ENCODE measurements at places on chromosomes 12 and 14.

- no peak for DNase-seq
Measured at GRCh38 chr14:96847451-96847850, 50.3 kb downstream of the VRK1 start.

GRCh38 chr12:135138-135537, 68.6 kb downstream of the IQSEC3 start:
- DNase-seq: no peak

- DNase-seq: no peak
Measured at GRCh38 chr12:20711846-20712245, 16.7 kb downstream of the SLCO1C1 start.

GRCh38 chr14:83163016-83163415, 1629.4 kb upstream of the SEL1L start:
- DNase-seq: no peak

GRCh38 chr14:99802301-99803105, 9.3 kb downstream of the EML1 start:
- DNase-seq: no peak

- no peak for DNase-seq
Measured at GRCh38 chr14:96246539-96246847, 9.5 kb upstream of the BDKRB1 start.

GRCh38 chr12:113276946-113277500, 55.8 kb downstream of the TPCN1 start:
- DNase-seq: no peak

GRCh38 chr12:58321414-58321813, 380.0 kb downstream of the ATP23 start:
- no peak for DNase-seq

DNA sequence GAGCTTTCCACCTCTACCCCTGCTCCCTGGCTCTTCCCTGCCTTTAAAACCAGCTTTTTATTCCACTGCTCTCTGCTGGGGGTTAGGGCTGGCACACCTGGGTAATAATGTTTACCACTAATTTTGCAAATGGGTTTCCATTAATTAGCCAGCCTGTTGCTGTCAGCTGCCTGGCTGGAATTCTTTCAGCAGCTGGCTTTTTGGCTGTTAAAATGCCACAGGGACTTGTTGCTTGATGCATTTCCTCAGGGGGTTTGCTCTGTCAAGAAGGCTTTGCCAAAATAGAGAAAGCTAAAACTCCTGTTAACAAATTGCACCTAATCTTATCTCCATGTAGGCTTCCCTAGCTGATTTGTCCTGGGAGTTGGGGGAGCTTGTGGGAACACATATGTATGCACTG, 51.8 kb upstream of the PSMC1 start:
- DNase-seq: no peak

DNA sequence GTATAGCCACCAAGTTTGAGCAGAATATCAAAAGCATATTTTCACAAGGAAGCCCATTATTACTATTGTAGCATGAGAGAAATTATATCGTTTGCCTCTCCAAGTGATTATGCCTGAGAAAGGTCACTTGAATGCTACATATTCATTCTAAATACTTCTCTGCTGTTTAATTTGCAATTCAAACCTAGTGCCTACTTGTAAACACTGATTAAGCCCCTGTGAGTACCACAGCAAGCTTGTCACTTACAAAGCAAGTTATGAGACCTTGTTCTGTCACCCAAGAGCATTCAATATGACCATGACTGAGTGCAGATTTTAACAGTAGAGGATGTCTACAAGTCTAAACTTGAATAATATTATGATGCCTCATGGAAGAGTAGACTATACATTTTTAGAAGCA, 124.7 kb upstream of the SSTR1 start:
- DNase-seq: no peak

GRCh38 chr14:57575482-57575881, 81.8 kb upstream of the CCDC198 start:
- DNase-seq: no peak

DNA sequence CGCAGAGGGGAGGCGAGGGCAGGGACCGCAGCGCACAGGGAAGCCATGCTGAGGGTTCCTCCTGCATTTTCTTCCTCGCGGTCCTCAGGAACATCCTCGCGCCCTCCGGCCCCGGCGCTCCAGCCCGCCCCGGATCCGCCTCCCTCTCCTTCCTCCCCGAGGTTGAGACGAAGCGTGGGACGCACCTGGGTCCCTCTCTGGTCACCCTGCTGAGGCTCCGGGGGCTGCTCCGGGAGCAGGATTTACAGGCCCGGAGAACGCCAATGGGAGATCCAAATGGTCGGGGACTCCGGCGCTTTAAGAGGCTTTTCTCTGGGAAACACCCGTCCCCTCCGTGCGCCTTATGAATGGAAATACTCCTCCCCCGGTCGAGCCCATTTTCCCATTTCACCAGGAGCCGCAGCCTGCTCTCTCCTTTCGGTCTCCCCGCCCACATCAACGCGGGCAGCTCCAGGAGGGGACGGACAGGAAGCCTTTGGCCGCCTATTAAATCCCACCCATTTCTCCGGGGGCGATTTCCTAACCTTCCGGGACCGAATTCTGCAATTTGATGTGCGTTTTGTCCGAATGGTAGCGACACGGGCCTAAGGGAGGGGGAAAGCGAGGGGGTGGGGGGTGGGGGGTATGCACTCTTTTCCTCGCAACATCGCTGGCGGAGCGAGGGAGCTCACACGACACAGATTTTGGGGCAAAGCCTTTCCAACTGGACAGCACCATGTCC, at the start of gene UNC79:
TSS of gene UNC79 (plus strand) at position 625 of the 721 bp plus-strand sequence. CDS start at position 716, 91 bp downstream.
- DNase-seq: no peak

DNA sequence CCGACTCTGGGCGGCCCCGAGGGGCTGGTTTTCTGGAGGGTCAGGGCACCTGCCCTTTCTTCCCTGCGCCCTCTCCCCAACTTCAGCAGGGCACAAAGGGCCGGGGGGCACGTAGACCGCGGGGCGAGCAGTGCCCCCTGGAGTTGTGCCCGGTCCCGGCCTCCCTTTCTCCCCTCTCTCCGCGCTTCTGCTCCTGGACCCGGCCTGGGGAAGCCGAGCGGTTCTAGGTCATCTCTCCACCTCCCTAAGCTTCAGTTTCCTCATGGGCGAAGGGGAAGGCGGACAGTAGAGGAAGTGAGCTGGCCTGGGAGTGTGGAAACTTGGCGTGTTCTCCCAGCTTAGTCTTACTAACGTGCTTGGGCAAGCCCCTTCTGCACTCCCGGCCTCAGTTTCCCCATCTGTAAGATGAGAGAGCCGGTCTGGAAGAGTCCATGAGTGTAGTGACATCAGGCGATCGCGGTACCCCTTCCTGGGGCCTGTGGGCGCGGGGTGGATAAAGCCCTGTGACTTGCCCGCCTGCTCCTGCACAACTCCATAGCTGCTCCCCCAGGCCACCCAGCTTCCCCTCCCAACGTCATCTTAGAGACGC, 158.6 kb upstream of the PARP11 start:
- DNase-seq: no peak

DNA sequence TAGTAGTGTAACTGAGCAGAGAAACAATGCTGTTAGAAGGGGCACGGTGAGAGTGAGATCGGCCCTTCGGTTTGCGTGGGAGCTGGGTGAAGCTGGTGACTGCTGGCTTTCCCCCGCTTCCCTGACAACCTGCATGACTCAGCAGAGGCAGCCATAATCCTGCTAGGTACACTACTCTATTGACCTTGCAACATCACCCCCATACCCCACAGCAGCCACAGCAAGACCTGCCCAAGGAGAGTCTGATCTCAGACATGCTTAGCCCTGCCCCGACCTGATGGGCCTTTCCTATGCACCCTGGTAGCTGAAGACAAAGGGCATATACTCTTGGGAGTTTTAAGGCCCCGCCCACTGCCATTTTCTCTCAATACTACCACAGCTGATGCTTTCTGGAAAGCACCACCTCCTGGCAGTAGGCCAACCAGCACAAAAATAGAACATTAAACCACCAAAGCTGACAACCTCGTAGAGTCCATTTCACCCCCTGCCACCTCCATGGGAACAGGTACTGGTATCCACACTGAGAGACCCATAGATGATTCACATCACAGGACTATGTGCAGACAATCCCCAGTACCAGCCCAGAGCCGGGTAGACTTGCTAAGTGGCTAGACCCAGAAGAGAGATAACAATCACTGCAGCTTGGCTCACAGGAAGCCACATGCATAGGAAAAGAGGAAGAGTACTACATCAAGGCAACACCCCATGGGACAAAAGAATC, 75.9 kb upstream of the RGS6 start:
- no peak for DNase-seq

DNA sequence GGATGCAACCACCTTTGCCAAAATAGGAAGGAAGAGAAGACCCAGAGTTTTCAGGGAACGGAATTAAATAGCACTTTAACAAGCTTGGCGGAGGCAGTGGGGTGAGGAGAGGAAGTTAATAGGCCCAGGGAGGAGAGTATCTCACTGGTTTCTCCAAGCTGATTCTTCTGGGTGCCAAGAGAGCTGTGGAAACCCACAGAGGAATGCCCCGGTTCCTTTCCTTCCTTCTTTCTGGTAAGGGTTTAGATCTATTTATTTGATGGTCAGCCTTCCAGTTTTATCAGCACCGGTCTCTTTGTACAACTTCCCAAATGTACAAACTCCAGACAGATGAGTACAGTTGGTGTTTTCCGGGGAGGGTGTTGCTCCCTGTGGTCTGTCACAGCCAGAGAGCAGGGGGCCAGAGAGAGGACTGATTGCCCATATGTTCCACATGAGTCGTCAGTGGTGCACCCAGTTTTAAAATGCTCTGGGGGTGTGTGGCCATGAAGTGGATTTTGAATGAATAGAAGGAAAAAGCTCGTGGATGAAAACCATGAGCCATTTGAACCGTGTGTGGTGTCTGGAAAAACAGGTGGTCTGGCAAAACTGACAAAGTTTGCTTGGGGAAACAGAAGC, 26.6 kb downstream of the PRKCH start:
- DNase-seq: no peak

DNA sequence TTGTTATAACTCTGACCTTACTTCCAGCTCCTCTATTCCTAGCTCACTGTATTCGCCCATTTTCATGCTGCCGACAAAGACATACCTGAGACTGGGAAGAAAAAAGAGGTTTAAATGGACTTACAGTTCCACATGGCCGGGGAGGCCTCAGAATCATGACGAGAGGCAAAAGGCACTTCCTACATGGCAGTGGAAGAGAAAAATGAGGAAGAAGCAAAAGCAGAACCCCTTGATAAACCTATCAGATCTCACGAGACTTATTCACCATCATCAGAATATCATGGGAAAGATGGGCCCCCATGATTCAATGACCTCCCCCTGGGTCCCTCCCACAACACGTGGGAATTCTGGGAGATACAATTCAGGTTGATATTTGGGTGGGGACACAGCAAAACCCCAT, 14.5 kb upstream of the PHC1 start:
- no peak for DNase-seq

DNA sequence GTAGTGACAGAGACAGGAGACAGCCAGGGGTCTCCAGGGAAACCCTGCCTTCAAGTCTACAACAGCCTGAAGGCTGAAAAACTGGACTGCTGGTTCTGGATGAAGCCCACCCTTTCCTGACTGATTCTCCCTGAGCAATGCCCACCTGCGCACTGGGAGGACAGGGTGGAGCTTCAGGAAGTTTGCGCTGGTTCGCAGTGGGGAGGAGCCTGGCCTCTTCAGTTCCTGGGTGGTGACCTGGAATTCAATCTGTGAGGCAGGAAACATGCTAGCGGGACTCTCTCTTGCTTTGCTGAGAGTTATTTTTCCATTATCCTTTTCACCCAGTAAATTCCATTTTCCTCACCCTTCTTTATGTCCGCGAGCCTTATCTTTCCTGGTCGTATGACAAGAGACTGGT, 600.8 kb downstream of the TRHDE start:
- no peak for DNase-seq

DNA sequence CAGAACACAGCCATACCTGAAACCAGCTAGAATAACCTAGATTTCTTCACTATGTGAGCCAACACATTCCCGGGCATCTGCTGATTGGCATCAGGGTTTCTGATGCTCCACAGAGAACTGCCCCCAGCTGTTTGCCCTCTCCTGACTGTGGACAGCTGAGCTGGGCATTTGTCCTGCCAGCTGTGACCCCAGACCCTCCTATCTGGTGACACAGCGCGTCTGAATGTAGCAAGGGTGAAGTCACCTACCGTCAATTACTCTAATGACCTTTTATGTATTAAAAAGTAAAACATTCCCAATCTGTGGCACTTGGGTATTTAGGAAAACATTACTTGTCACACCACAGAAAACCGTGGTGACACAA, 29.7 kb upstream of the SFSWAP start:
- DNase-seq: no peak

DNA sequence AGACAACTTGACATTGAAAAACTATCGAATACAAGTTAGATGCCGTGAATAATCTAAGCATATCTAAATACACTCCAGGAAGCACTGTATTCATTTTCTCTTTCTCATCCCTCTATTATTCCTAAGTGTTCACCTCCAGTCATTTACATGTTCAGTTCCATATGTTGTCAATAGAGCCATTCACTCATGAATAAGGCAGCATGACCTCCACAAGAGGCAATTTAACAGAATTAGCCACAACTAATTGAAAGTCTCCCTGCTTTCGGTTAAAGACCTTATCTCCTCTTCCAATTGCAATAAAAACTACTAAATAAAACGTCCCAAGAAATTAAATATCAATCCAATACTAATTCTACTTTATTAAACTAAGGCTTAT, 1.8 kb downstream of the LRIG3 start:
- no peak for DNase-seq

DNA sequence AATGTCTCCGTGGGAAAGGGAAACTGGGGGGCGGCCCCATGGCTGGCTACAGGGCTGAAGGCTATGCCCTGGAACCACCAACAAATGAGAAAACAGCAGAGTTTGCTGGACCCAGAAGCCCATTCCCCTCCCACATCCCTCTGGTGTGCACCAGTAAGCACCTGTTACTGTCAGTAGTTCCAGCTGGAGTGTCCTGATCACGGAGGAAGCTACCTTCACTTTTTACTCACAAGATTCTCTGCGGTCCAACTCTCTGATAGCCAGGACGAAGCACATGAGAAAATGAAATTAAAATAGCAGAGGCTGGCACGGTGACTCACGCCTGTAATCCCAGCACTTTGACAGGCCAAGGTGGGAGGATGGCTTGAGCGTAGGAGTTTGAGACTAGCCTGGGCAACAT, 22.7 kb upstream of the MEG3 start:
- no peak for DNase-seq

DNA sequence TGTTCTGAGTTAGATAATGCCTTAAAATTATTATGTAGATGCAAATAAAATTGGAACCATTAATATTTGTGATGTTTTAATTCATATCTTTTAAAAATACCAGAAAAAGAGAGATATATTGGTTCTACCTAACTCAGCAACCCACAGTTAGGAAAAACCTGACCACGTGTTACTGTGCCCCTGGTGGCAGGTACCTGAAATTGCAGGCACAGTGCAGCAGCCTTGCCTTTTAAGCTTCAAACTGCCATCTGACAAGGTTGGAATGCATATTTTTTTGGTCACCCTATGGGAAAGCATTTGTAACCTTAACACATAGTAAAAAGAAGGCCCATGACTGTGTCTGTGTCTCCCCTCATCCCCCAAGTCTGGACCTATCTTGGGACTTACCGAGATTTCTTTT, 109.4 kb upstream of the NOS1 start:
- DNase-seq: no peak

- no peak for DNase-seq
Measured at GRCh38 chr12:67802731-67803130, 154.2 kb downstream of the DYRK2 start.

Measured in activated naive CD4-positive, alpha-beta T cell (primary cell).